Panc1 (cell line): ENCODE measurements at places on chromosomes 11 and 22.

DNA sequence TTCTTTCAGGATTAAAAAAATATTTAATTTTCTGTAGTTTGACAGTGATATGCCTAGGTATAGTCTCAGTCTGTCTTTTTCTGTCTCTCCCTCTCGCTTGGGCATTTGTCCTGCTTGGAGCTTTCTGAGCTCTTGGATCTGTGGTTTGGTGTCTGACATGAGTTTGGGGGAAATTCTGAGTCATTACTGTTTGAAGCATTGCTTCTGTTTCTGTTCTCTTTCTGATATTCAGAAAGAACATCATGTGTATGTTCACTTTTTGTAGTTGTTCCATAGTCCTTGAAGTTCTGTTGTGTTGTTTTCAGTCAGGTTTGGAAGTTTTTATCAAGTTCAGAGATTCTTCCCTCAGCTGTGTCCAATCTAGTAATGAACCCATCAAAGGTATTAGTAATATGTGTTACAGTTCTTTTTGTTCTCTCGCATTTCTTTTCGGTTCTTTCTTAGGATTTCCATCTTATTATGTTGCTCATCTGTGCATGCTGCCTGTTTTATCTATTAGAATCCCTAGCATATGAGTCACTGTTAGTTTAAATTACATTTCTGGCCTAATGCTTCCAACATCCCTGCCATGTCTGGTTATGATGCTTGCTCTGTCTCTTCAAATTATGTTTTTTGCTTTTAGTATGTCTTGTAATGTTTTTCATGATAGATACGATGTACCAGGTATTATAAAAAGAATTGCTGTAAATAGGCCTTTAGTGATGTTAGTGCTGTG, 48.4 kb downstream of the DDX10 start:
- H3K27ac ChIP-seq = no peak overlapping the region
- H3K36me3 ChIP-seq = peaks cover 4% of the 10 kb centered on the region; the same call in 1 of the 2 replicates
- no peak overlapping the region for H3K4me3 ChIP-seq
- no peak for DNase-seq
- H3K4me1 ChIP-seq = no peaks in the 10 kb centered on the region
- no peaks in the 10 kb centered on the region for H3K27me3 ChIP-seq

GRCh38 chr22:19043121-19044085, 78.8 kb downstream of the DGCR2 start:
- no peaks in the 10 kb centered on the region for H3K36me3 ChIP-seq
- no peak for DNase-seq
- H3K4me1 ChIP-seq = no peaks in the 10 kb centered on the region
- H3K27me3 ChIP-seq = no peaks in the 10 kb centered on the region

- no peaks in the 10 kb centered on the region for H3K4me1 ChIP-seq
- DNase-seq = no peak
- H3K36me3 ChIP-seq = no peaks in the 10 kb centered on the region
- H3K4me3 ChIP-seq = no peak overlapping the region
- H3K27ac ChIP-seq = no peak overlapping the region
These were observed 16.6 kb downstream of the CAVIN3 start for GRCh38 chr11:6303661-6304060.

- no peak overlapping the region for H3K4me3 ChIP-seq
- H3K36me3 ChIP-seq = no peaks in the 10 kb centered on the region
- no peaks in the 10 kb centered on the region for H3K4me1 ChIP-seq
- no peak overlapping the region for H3K27ac ChIP-seq
- H3K27me3 ChIP-seq = no peaks in the 10 kb centered on the region
- no peak for DNase-seq
These were observed 9.0 kb upstream of the APOBEC3H start for GRCh38 chr22:39087881-39088684.

DNA sequence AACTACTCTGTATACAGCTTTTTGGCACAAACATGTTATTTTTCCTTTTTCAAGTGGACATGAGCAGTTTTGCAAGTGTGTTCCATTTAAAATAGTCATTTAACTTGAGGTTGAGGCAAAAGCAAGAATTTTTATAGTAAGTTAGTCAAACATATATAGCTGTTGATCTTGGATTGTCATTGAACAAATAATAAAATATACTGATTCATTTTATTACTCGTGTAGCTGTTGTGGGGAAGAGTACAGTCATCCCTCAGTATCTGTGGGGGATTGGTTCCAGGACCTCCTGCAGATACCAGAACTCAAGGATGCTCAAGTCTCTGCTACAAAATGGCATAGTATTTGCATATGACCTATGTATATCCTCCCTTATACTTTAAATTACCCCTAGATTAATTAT, 45.3 kb downstream of the EXT2 start:
- peaks cover 27% of the 10 kb centered on the region for H3K4me1 ChIP-seq
- H3K27me3 ChIP-seq = no peaks in the 10 kb centered on the region
- no peak for DNase-seq
- H3K36me3 ChIP-seq = no peaks in the 10 kb centered on the region
- H3K27ac ChIP-seq = no peak overlapping the region

GRCh38 chr11:104106136-104106754, 57.7 kb downstream of the PDGFD start:
- H3K27me3 ChIP-seq = no peaks in the 10 kb centered on the region
- DNase-seq = no peak
- no peak overlapping the region for H3K27ac ChIP-seq
- H3K4me3 ChIP-seq = no peak overlapping the region

DNA sequence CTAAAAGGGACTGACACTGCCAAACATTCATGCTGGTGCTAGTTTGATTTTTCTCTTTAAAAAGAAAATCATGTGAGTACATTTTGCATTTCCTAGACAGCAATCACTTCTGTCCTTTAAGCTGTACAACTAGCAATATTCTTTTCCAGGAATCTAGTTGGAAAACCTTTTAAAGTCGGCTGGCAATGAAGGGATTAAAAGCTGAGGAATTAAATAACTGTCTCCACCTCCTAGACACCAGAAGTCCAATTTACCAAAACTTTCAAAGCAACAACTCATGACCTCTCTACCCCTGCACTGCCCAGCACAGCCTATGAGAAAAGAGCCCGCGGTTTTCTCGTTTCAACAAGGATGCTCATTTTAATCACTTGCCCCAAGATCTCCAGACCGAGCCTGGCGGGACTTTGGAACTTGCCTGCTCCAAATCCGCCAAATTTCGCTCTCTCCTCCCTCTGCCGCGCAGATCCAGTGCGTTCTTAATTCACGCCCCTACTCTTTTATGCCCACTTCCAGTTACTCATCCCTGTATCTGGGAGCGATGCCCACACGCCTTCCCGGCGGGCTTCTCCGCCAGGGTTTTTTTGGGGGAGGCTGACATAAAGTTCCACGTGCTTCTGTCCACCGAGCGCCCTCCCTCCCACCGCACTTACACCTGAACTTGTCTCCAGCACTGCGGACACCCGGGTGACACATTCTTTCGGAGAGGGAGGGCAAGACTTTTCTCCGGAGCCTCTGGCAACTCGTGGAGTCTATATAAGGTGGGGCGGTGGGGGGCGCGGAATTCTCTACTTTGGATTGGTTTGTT, 2.5 kb downstream of the MPPED2 start:
- H3K4me3 ChIP-seq = no peak overlapping the region
- DNase-seq = no peak
- no peaks in the 10 kb centered on the region for H3K36me3 ChIP-seq

DNA sequence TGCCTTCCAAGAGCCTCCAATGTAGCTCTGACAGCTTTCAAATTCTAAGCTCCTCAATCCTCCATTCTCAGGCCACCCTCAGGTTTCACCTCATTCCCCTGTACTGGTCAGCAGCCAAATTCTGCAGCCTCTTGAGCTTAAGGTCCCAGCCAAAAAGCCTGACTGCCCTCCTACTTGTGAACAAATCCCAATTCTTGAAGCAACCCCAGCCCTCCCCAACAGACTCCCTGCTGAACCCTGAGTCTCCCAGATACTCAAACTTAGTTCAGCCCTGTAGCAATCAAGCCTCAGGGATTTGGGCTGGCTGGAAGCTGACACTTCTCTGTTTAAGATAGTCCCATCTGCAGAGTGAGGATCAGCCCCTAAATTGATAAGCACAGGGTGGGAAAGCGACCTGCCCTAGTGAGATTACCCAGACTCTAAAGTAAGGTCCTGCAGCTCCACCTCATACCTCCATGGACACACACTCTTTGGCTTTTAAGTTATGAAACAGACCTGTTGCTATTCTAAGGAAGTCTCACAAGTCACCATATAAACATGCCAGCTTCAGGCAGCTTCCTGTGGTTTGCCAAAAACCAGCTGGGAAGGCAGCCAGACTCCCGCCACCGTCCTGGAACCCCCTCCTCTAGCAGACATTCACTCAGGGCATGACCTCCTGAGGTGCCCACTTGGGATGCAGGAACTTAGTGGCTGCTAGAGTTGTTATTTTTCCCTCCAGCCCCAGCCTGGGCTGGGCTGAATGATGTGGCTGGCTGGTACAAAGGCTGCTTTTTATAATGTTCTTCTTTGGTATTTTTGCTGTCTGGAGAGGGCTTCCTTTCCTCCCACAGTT, 82.5 kb upstream of the PICALM start:
- H3K27me3 ChIP-seq = no peaks in the 10 kb centered on the region
- H3K4me1 ChIP-seq = peaks cover 3% of the 10 kb centered on the region; the same call in 1 of the 2 replicates
- H3K4me3 ChIP-seq = no peak overlapping the region
- no peaks in the 10 kb centered on the region for H3K36me3 ChIP-seq
- no peak for DNase-seq

GRCh38 chr11:95485115-95485900, 254.3 kb upstream of the SESN3 start:
- no peak for DNase-seq
- H3K27me3 ChIP-seq = no peaks in the 10 kb centered on the region
- no peak overlapping the region for H3K4me3 ChIP-seq
- no peaks in the 10 kb centered on the region for H3K36me3 ChIP-seq
- no peak overlapping the region for H3K27ac ChIP-seq
- H3K4me1 ChIP-seq = no peaks in the 10 kb centered on the region

- no peak for DNase-seq
- H3K27me3 ChIP-seq = no peaks in the 10 kb centered on the region
- peaks cover 8% of the 10 kb centered on the region for H3K4me1 ChIP-seq
These were observed 82.8 kb downstream of the NAT10 start for GRCh38 chr11:34188181-34188580.

GRCh38 chr11:6022956-6023355, 7.6 kb downstream of the OR56A1 start:
- no peak overlapping the region for H3K4me3 ChIP-seq
- no peaks in the 10 kb centered on the region for H3K4me1 ChIP-seq
- H3K36me3 ChIP-seq = no peaks in the 10 kb centered on the region
- H3K27me3 ChIP-seq = peaks cover 5% of the 10 kb centered on the region
- H3K27ac ChIP-seq = no peak overlapping the region
- DNase-seq = peak; percentile 58

DNA sequence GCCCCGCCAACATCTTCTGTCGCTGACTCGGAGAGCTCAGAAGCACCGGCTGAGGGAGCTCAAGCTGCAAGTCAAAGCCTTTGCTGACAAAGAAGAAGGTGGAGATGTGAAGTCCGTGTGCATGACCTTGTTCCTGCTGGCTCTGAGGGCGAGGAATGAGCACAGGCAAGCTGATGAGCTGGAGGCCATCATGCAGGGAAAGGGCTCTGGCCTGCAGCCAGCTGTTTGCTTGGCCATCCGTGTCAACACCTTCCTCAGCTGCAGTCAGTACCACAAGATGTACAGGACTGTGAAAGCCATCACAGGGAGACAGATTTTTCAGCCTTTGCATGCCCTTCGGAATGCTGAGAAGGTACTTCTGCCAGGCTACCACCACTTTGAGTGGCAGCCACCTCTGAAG, 6.7 kb downstream of the RAG1 start:
- H3K27me3 ChIP-seq = no peaks in the 10 kb centered on the region; the same call in 1 of the 2 replicates
- no peaks in the 10 kb centered on the region for H3K36me3 ChIP-seq
- no peak overlapping the region; the same call in 1 of the 2 replicates for H3K27ac ChIP-seq
- peaks cover 14% of the 10 kb centered on the region; the same call in 1 of the 2 replicates for H3K4me1 ChIP-seq

DNA sequence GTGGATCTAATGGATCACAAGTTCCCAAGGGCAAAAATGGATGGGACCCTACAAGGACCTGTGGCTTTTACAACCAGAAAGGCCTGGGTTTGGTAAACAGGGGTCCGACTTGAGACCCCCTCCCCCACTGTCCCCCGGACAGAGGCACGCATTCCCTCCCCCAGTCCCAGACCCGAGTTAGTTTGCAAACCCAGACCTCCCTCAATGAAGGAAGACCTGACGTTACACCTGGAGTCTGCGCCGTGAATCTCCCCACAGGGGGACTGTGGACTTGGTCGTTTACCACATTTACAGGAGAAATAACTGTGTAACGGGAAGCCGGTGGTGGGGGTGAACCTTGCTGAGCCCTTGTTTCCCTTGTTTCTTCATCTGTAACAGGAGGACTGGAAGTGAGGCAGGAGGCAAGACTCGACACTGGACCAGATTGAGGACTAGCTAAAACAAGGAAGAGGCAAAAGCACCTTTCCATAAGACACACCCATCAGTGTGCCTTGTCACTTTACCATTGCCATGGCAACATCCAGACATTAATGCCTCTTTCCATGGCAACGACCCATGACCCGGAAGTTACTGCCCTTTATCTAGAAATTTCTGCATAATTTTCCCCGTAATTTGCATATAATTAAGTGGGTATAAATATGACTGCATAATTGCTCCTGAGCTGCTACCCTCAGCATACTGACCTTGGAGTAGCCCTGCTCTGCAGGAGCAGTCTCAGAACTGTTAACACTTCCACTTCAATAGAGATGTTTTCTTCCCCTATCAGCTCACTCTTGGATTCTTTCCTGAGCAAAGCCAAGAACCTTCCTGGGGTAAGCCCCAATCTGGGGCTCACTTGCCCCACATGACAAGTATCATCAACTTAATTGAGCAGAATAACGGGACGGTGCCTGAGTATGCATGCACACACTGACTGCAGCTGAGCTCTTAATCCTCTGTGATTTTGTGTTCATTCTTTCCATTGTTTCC, 25.4 kb downstream of the PDGFB start:
- DNase-seq = no peak
- peaks cover 14% of the 10 kb centered on the region for H3K4me1 ChIP-seq
- no peaks in the 10 kb centered on the region for H3K36me3 ChIP-seq
- H3K27me3 ChIP-seq = no peaks in the 10 kb centered on the region
- no peak overlapping the region for H3K4me3 ChIP-seq
- H3K27ac ChIP-seq = peak overlapping the region; percentile 59

DNA sequence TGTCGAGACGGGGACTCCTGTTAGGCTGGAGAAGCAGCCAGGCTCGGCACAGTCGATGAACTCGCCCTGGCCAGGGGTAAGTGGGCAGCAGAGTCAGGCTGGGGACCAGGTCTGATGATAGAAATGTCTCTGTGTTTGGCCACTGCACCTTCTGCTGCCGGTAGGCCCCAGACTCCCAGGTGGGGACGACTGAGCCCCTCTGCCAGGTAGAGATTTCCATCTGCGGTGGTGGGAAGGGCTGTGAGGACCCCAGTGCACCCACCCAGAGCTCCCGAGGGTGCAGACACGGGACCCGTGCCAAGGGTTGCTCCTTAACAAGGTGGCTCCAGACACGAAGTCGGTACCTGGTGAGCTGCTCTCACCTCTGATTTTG, 862.5 kb downstream of the TBC1D22A start:
- no peaks in the 10 kb centered on the region for H3K27me3 ChIP-seq
- no peak overlapping the region for H3K4me3 ChIP-seq
- no peak overlapping the region for H3K27ac ChIP-seq
- no peak for DNase-seq
- H3K4me1 ChIP-seq = no peaks in the 10 kb centered on the region

- no peaks in the 10 kb centered on the region for H3K36me3 ChIP-seq
- no peaks in the 10 kb centered on the region for H3K27me3 ChIP-seq
- peaks cover 49% of the 10 kb centered on the region for H3K4me1 ChIP-seq
- peak overlapping the region; percentile 100 for H3K27ac ChIP-seq
- H3K4me3 ChIP-seq = peak overlapping the region; percentile 43
These were observed 85.3 kb upstream of the WNT7B start for GRCh38 chr22:46062232-46062615.

GRCh38 chr11:35459489-35459888, 40.1 kb upstream of the SLC1A2 start:
- peaks cover 36% of the 10 kb centered on the region for H3K27me3 ChIP-seq
- no peaks in the 10 kb centered on the region for H3K4me1 ChIP-seq
- no peaks in the 10 kb centered on the region for H3K36me3 ChIP-seq
- no peak overlapping the region for H3K27ac ChIP-seq
